ENCODE measurements at places on chromosomes 4 and X.

DNA sequence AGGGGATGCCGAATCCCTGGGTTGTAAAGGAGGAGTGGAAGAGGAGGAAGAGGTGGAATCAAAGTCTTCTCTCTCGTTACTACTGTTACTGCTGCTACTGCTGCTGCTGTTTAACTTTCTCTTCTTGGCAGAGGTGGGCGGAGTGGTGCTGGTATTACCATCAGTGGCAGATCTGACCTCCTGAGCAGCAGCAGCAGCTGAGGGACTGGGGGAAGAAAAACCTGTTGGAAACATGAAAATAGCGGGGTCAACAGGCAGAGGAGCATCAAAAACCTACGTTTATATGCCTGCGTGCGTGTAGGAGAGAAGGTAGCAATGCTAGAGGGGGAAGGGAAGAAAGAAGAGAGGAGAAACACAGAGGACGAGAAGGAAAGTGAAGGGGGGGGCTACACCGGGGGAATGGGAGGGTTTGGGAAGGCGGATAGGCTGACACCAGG, 339 bp downstream of the CUL4B start:
- DNase-seq = peak; percentile 19

- no peak for DNase-seq
Measured at GRCh38 chrX:51931566-51932150, 38.2 kb downstream of the MAGED1 start.

DNA sequence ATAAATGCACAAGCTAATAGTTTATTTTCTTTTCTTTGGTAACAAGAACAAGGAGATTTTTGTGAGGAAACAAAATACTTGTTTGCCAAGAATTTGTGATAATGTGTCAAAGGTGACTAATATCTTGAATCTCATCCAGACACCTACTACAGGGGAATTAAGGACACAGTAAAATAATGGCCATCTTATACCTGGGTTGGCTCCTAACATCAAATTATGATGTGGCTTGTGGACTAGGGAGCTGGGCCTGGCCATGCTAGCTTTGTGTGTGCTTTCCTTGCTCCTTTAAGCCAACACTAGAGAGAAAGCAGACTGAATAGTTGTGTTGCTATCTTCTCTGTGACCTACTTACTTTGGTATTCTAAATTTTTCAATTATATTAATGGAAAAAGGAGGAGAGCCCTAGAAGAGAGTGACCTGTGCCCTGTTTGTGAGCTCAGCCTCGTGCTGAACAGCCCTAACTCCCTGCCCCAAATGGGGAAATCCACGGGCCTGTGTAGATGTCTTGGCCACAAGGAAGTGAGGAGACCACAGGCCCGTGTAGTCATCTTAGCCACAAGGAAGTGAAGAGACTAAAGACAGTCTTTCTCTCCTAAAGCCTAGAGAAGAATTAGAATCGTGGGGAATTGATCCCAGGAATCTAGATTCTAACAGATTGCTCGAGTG, 23.3 kb downstream of the ARHGAP24 start:
- peak; percentile 5 for DNase-seq

GRCh38 chr4:146338512-146338911, 124.2 kb downstream of the REELD1 start:
- DNase-seq = no peak

GRCh38 chrX:54492340-54492739, 3.7 kb downstream of the FGD1 start:
- no peak for DNase-seq

- DNase-seq = no peak
Measured at GRCh38 chr4:182258441-182259000, 15.3 kb downstream of the TENM3 start.

GRCh38 chr4:91961504-91961903, 342.3 kb upstream of the GRID2 start:
- no peak for DNase-seq

DNA sequence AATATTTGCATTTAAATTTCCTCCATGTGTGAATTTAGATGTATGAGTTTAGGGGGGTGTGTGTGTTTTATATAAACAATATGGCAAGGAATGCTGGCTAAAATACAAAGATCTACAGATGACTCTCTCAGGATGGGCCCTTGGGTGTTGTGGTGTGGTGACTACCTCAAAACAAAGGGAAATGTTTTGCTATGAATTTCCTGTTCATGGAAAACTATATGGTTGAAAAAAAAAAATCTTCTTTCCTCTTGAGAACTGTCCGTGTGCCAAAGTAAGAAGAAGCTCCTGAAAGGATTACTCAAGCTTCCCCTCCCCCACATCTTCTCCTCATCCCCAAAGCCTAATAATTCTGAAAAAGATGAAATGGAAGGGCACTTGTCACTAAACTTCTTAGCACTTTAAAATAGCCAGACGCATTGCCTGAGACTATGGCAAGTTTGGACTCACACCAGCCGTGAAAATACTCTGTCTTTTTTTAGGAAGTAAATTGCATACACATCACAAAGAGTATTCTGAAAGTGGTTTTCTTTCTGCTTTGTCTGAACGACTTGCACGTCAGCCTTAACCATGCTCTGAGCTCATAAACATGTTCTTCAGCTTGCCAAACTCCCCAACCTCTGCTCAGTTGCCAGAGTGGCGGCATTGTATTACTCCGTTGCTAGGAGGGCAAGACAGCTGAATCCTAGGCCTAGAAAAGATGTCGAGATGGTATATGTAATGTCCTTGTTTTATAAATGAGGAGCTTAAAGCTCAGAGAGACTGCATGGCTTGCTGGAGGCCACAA, 250.4 kb upstream of the JADE1 start:
- no peak for DNase-seq

DNA sequence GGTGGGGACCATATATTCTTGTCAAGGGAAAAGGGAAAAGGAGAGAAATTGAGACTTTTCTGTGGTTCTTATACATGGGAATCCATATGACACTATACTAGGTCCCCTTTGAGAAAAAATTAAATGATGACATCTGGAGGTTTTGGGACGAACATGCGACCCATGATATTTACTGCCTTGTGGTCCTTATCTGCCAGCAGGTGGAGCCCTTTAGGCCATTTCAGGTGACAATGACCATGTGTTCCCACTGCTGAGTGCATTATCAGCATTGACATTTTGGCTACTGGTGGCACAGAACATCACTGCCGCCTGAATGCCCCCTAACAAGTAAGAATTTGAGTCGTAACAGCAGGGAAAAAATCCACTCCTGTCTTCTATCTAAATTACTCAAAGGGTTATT, 843.4 kb downstream of the FSTL5 start:
- no peak for DNase-seq

- DNase-seq = no peak
Measured at GRCh38 chr4:61299316-61299715, 99.2 kb downstream of the ADGRL3 start.

GRCh38 chr4:106116025-106116424, 200.0 kb downstream of the TBCK start:
- no peak for DNase-seq

DNA sequence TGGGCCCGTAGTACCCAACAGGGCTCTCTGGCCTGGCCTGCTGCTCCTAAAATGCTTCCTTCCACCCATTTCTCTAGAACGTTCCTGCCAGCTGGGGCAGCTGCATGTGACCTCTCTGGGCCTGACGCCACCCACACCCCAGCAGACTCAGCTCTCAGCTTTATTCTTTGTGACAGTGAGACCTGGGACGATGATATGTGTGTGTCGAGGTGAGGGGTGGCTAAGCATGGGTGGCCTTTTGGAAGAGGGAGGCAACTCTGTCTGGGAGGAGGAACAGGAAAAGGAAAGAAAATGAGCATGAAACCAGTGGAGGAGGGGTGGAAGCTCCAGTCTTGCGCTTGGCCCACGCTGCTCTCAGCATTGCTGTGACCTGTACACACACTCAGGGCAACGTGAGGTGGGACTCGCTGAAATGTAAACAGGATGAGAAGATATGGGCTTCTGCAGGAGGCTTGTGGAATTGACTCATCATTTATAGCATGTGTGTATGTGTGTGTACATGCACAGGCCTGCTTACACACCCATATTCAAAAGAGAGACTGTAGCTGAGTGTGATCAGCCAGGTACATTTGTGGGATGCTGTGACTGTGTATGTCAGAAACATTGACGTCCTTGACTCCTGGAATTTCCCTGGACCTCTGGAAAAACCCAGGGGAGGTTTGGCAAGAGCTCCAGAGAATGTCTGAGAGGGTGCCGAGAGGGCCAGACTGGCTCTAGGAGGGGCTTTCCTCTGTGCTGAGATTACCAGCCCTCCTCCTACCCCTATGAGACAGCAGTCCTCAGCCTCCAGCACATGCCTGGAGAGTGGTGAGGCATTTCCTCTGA, 137.9 kb downstream of the PJA1 start:
- DNase-seq = no peak

- no peak for DNase-seq
Measured at GRCh38 chrX:136291824-136292223, 8.9 kb upstream of the ADGRG4 start.

DNA sequence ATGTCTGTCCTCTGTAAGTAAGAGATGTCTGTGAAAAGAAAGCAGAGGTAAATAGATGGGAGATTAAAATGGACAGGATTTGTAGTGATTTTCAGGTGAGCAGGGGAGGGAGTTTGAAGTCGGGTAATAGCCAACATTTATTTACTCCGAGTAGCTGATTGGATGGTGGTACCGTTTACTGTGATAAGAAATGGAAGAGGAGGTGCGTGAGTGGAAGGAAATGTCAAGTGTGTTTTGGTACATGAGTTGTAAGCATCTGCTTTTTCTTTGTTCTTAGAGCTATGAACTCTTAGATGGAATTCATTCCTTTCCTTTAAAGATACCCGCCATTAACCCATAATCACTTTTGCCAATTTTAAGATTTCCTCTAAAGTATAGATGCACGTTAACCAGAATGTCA, 45.5 kb downstream of the SGMS2 start:
- DNase-seq = no peak

DNA sequence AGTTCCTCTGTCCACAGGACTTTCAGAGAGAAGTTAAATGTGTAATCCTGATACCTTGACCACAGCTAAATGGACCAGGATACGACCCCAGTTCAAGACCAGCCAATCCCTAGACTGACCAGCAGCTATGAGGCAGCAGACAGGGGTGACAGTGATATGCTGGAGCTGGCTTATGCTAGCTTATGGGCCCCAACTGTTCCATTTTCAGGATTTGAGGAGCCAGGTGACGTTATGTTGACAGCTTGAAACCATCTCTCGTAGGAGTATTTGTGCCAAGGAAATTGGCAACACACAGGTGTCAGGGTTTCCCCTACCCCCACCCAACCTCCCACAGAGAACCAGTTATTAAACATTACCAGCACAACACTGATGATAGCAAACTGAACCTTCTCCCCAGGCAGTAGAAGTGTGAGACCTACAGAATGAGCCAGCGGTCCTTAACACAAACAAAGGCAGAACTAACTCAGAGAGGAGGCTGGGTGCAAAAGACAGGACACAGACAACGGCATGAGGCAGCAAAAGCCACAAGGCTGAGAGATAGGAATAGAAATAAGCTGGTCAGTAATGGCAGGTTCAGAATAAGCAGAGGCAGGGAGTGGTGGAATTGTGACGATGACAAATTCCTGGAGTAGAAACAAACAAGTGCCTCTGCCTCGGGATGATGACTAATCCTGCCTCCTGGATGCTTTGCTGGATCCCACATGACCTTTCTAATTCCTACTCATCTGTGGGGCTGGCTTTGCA, 85.6 kb upstream of the CPEB2 start:
- no peak for DNase-seq

DNA sequence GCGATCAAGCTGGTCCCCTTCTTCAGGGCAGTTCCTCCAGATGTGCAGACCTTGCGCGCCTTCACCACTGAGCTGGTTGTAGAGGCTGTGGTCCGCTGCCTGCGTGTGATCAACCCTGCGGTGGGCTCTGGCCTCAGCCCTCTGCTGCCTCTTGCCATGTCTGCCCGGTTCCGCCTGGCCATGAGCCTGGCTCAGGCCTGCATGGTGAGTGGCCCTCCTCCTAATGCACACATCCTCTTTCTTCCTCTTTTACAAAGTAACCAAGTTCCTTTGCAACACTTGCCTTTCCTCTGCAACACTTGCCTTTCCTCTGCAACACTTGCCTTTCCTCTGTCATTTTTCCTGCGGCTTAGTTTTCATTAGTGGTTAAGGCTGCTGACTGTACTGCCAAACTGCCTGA, 1.8 kb downstream of the CCDC22 start:
- DNase-seq = peak; percentile 2

- DNase-seq = no peak
Measured at GRCh38 chrX:71147496-71148277, 3.0 kb downstream of the NLGN3 start.

DNA sequence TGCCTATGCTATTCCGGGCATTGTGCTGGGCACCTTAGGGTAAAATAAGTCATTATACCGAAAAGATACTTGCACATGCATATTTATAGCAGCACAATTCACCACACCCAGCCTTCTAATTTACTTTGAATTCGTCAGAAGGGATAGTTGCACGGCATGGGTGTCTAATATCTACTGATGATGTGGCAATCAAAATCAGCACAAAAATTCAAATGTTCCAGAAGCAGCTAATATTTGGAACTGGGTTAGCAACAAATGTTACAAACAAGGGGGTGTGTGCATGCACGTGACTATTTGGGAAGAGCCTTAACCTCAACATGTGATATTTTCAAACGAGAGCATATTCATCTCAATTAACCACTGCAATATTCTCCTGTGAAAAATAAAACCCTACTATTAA, 79.7 kb upstream of the PRSS48 start:
- no peak for DNase-seq

- DNase-seq = no peak
Measured at GRCh38 chrX:39527025-39527424, 570.7 kb downstream of the BCOR start.

- no peak for DNase-seq
Measured at GRCh38 chr4:62644372-62644771, 1444.2 kb downstream of the ADGRL3 start.

GRCh38 chrX:9730752-9731151, 34.9 kb downstream of the GPR143 start:
- no peak for DNase-seq

DNA sequence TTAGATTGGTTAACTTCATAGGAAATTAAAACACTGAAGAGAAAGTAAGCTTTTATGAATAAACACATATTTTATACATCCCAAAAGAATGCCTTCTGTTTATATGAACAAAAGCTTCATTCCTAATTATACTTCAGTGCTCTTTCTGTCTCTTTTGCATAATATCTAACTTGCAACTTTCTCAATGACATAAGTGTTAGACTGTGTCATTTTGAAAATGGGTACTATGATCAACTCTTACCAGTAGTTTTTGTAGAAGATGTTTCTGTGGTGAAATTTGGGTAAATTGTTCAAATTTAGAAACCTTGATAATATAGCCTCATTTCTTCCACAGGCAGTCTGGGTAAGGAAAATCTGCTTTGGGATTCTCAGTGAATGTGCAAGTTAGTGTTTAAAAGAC, 991.4 kb downstream of the CCSER1 start:
- DNase-seq = no peak

- DNase-seq = no peak
Measured at GRCh38 chrX:115504167-115504566, 56.8 kb upstream of the PLS3 start.

- DNase-seq = no peak
Measured at GRCh38 chr4:106034220-106034619, 138.9 kb downstream of the NPNT start.

DNA sequence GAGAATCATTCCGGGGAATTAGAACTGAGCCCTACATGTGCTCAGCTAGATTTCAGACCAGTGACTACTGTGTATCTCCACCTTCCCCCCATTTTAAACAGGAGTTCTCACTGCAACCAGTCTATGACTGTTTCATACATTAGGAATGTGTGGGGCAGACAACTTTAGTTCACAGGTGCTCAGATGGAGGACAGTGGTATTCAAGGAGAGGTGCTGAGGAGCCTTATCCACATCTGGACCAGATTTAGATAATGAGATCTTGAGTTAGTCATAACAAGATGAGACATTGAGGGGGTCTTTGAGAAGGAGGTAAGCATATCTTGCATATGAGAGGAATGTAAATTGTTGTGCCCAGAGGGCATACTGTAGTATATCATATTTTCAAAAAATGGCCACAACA, 32.8 kb upstream of the RELL1 start:
- no peak for DNase-seq
